HFFc6 (cell line): ENCODE measurements at places on chromosomes 7 and 10. TPM values are rescaled to one million over a fixed set of nuclear protein-coding genes. Genes with fewer than 3 reads are reported as not detected.

The PON1 gene
- total RNA-seq = not detected in 3 replicates

The TMEM139 gene
- total RNA-seq = not detected in 3 replicates

The YWHAG gene
- total RNA-seq = 180 to 232 TPM (median 197 TPM) in 3 replicates

The CYP2W1 gene
- total RNA-seq = 0.12 to 0.15 TPM in 2 of 3 replicates, not detected in the other

- no peak for DNase-seq
- no peak overlapping the region for H3K27ac ChIP-seq
- peaks cover 13% of the 10 kb centered on the region for H3K27me3 ChIP-seq
- peaks cover 19% of the 10 kb centered on the region for H3K4me1 ChIP-seq
Measured at GRCh38 chr10:3421537-3422257, 249.1 kb upstream of the PITRM1 start.

DNA sequence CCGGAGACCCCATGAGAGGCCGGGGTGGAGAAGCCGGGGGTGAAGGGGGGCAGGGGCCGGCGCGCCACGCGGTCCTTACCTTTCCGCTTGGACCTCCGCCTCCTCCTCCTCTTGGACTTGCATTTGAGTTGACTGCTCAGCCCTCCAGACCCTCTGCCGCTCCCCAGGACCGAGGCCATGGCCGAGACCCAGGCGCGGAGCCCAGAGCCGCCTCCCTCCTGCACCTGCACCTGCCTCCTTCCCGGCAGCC, 428 bp downstream of the ADARB2 start:
- H3K36me3 ChIP-seq = no peaks in the 10 kb centered on the region
- no peak overlapping the region for H3K27ac ChIP-seq
- no peaks in the 10 kb centered on the region for H3K27me3 ChIP-seq
- DNase-seq = no peak
- no peak overlapping the region for H3K4me3 ChIP-seq

DNA sequence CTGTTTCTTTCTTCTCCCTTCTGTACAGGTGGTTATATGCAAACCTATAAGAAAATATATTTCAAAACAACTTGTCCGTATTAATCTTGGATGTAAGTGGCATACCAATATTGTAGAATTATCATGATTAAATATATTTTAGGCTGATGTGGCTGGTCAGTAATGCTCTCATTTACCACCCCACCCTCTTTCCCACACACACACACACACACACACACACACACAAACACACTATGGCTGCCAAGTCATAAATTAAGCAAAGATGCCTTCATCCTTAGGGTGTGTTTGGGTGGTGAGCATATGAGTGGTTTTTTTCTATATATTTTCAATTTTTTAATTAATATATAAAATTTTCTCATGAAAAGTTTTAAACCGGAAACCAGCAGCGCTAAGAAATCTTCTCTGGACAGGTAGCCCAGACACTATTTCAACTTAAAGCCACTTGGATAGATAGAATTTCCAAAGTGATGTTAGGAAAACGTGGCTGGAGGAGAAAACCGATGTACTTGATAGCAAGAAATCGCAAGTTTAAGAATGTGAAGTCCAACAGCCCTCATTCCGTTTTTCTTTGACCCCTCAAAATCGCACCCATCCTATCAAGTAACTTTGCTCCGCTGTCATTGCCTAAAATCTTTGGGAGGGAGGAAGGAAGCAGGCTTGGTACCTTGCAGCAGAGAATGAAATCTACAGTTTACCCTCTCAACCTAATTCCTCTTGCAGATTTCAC, 171.7 kb downstream of the FAM107B start:
- peaks cover 47% of the 10 kb centered on the region for H3K4me1 ChIP-seq
- H3K27ac ChIP-seq = peak overlapping the region; percentile 83; the same call in 1 of the 2 replicates
- no peak for DNase-seq
- H3K36me3 ChIP-seq = peaks cover 31% of the 10 kb centered on the region
- peak overlapping the region; percentile 94 for H3K4me3 ChIP-seq
- peaks cover 4% of the 10 kb centered on the region for H3K27me3 ChIP-seq

DNA sequence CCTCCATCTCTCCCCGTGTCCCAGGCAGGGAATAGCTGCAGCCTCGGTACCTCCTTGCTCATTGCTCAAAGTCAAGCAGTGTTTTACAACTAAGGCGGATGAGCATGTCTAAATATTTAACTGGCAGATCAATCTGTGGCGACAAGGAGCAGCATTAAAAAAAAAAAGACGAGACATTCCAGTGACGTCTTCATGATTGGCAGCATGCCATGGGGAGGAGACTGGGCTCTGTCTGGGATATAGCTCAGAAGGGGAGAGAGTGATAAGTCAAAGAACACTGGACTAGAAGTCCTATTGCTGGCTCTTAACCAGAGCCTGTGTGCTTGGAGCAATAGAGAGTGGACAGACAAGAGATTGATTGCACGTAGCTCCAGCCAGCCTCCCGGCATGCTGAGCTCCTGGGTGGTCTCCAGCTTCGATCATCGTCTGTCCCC, 287.5 kb upstream of the PODXL start:
- no peaks in the 10 kb centered on the region for H3K36me3 ChIP-seq
- no peak for DNase-seq
- H3K4me3 ChIP-seq = no peak overlapping the region
- no peaks in the 10 kb centered on the region for H3K4me1 ChIP-seq
- H3K27ac ChIP-seq = no peak overlapping the region

GRCh38 chr7:112162784-112163506, 43.3 kb downstream of the DOCK4 start:
- no peak overlapping the region for H3K27ac ChIP-seq
- no peak for DNase-seq
- no peak overlapping the region for H3K4me3 ChIP-seq
- peaks cover 23% of the 10 kb centered on the region for H3K4me1 ChIP-seq
